A375 (cell line): ENCODE measurements at places on chromosomes 7 and 10. TPM values are rescaled to one million over a fixed set of nuclear protein-coding genes. Genes with fewer than 3 reads are reported as not detected.

The SFRP4 gene
- not detected in 2 replicates for total RNA-seq

The HPSE2 gene
- not detected in 2 replicates for total RNA-seq

The FKBP9 gene
- 94.3 and 101 TPM in 2 replicates for total RNA-seq

The TFR2 gene
- 0.04 TPM in 1 of 2 replicates, not detected in the other for total RNA-seq

The PAPSS2 gene
- 18.9 and 19.0 TPM in 2 replicates for total RNA-seq

The CH25H gene
- not detected in 2 replicates for total RNA-seq

The THSD7A gene
- total RNA-seq, result 0.38 and 0.82 TPM in 2 replicates

The EN2 gene
- total RNA-seq, result 3.6 and 5.5 TPM in 2 replicates
